ENCODE measurements at places on chromosomes 11 and 22. TPM values are rescaled to one million over a fixed set of nuclear protein-coding genes. Genes with fewer than 3 reads are reported as not detected.

GRCh38 chr11:25758145-25758661 lies 573.7 kb upstream of the ANO3 start:
- no peak for ATAC-seq

DNA sequence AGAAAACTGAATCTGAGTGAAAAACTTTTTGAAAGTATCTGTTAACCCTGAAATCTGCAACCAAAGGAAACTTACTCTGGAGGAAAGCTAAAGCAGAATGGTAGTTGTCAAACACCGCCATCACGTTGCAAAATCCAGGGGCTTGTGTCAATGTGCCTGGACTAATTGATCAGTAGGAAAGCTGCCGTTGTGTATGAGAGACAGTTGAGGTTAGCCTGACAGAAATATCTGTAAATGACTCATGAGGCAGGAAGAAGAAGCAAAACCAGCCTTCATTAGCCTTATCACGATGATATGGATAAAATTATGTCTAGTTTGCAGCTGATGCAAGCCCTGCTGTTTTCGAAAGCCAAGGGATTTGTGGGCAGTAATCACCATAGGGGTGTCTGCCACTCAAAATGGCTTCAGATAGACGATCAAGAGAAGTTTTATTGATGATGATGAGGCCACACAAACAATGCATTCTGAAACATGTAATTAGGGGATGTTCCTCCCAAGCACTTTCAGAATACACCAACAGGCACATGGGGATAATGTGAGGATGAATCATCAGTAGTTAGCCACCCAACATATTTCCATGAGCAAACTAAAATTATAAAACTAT lies 8.9 kb downstream of the SCGB1A1 start:
- ATAC-seq = peak; percentile 80

- ATAC-seq = no peak
These were observed 432.2 kb upstream of the NARS2 start for GRCh38 chr11:79006854-79007253.

GRCh38 chr22:19723232-19723982 lies at the start of gene GP1BB:
Gene GP1BB, plus strand, starts transcription at chr22:19723539. Its CDS starts 31 bp downstream, at chr22:19723570.
- peak; percentile 46 for ATAC-seq

Gene MS4A3
- not detected for total RNA-seq

DNA sequence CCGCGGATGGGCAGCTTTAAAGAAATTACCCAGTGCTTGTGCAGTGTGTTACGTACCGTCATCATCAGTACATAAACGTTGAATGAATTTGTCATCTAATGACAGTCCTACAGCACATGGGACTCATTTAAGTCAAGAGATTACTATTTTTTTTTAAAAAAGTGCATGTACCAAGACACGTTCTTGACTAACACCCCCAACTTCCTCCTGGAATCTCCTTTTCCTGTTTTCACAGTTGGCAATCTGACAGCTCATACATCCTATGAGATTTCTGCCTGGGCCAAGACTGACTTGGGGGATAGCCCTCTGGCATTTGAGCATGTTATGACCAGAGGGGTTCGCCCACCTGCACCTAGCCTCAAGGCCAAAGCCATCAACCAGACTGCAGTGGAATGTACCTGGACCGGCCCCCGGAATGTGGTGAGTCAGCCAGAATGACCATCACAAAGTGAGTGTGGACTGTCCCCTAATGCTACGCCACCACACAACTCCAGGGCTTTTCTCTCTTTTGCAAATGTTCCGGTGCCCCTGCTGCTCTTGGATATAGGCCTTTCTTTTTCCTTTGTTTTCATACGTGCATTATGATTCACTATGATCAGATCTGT lies 162.0 kb upstream of the SORL1-AS1 start:
- no peak for ATAC-seq

- no peak for ATAC-seq
These were observed 1487.3 kb downstream of the TBC1D22A start for GRCh38 chr22:48249713-48250268.

DNA sequence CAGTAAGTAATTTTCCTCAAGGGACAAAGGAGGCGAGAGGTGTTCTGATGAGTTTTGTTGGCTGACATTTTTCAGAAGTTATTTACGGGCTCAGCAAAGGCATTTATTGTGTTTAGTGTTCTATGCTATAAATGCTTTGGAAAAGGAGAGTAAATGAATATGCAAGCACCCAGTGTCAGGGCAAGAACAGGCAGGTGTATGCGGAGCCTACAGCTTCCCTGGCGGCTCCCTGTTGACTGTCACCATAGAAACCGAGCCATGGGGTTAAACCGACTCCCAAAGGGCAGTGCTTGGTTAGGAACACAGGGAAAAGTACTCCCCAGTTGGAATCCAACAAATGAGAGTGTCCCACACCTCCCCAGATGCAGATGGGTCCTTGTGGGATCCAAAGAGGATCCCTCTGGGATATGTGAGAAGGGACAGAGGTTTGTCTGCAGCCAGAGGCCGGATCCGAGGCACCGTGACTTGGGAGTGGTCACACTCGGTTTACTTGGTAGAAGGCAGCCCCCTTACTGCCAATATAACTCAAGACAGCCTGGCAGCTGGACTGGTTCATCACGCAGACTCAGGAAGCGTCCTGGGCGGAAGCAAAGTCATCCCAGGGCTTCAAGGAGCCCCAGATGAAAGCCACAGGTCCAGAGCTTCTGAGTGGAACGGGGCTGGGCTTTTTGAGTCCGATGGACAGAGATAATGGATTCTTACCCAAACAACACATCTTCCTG lies 329.7 kb downstream of the CTTN start:
- ATAC-seq = no peak

DNA sequence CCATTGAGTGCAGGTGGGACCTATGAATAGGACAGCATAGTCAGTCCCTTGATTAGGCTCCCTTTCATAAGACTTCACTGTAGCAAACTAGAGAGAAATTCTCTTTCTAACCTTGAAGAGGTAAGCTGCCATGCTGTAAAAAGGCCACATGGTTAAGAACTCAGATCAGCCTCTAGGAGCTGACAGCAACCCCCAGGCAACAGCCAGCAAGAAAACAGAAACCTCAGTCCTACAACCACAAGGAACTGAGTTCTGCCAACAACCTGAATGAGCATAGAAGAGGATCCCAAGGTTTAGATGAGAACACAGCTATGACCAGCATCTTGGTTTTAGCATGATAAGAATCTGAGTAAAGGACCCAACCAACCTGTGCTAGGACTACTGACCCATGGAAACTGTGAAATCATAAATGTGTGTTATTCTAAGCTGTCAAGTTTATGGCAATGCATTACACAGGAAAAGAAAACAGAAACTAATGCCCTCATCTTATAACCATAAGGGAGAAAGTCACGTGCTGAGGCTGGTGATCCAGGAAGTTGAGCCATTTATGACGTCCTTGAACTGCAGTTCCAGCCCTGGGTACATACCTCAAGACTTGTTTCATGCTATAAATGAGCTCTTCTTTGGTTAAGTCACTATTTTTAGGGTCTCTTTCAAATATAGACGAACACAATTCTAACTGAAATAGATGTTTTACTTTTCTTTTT lies 43.3 kb downstream of the RAB38 start:
- ATAC-seq = peak; percentile 24

Gene ANO9
- 119 TPM for total RNA-seq

Gene NXPE4
- total RNA-seq = not detected

Gene SYCE3
- total RNA-seq = 0.65 TPM

Gene OMP
- not detected for total RNA-seq

DNA sequence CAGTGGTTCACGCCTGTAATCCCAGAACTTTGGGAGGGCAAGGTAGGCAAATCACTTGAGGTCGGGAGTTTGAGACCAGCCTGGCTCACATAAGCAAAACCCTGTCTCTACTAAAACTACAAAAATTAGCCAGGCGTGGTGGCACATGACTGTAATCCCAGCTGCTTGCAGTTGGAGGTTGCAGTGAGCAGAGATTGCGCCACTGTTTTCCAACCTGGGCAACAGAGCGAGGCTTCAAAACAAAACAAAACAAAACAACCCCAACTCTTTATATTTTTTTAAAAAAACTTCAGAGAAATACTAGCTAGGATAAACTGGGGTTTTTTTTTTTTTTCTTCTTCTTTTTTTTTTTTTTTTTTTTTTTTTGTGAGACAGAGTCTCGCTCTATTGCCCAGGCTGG lies 31.8 kb upstream of the RAPSN start:
- ATAC-seq = no peak

DNA sequence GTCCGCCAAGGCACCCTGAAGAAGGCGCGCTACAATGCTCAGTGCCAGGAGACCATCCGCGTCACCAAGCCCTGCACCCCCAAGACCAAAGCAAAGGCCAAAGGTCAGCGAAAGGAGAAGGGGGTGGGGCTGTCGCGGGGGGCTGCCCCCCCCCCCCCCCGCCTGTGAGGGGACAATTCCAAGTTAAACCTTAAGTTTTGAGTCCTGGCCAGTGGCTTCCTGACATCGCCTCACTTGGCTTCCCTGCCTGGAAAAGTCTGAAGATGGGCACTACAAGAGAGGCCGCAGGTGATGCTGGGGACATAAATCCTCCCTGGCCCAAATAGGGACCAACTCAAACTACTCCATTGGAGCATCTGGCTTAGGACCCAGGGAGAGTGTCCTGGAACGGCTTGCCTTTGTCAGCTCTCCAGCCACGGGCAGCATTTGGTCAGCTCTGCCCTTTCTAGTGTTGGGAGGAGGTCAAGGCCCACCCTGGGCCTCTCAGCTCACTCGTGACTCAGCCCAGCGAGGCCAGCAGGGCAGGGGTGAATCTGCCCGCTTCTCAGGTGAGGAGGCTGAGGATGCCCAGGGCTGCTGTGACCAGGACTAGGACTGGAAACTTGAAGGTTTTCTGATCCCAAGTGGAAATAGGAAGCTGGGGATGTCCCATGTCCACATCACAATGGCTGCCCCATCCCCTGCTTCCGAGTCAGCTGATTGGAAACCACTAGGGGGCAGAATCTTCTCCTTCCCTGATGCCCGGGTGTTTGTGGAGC lies 1.4 kb downstream of the MDK start:
- no peak for ATAC-seq

- no peak for ATAC-seq
These were observed 587.5 kb upstream of the B3GAT1 start for GRCh38 chr11:134999590-134999989.

DNA sequence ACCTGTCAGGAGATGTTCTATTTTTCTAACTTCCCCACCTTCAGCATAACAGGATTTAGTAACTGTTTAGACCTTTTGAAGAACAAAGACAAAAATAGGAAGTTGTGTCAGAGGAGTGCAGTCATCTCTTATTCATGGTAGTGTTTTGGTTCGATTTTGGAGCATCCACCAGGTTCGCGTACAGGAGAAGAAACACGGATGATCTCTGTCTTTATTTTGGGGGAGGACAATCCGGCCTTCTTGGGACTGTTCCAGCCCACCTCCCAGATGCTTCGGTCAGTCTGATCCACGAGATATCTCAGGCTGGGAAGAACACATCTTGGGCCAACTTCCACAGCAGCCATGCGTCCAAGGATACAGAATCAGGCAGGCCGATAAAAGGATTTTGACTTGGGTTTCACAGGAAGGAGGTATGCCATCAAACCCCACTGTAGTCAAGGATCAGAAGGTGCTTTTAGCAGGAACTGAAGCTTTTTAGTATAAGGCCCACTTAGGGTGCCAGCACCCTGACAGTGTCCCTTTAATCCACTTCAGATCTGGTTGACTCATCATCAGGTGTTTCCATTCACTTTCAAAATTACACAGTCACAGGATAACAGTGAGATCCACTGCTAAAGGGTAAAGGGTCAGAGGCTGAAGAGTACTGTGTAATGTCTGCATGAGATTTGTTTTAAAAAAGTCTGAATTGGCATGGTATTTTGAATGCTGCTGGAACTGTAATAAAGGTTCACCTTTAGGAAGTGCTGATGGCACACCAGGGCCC lies 16.5 kb downstream of the PATZ1 start:
- peak; percentile 95 for ATAC-seq

Gene RAC2
- total RNA-seq = 674 TPM

Gene OR4D9
- total RNA-seq = not detected

DNA sequence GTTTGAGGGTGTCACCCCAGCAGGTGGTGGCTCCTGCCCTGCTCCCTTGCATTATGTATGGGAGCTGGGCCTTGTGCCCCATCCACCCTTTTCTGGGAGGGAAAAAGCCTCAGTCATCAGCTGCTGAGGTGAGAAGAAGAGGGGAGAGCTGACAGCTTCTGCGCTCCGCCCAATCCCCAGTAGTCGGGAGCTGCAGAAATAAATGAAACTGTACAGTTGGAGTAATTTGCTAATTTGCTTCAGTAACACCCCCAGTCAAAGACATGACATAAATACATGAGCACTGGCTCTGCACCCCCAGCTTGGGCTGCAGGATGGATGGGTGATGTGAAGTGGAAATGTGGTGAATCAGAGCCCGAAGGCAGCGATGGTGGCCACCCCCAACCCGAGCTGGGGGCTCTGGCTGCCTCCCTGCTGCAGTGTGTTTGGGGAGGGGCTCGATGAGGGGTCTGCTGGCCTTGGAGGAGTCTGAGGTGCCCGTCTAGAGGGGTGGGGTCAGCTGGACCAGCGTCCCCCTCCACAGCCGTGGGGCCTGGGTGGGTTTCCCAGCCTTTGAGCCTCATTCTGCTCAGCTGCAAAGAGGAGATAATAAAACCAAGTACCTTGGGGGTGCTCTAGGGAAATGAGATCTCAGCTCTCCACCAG lies 59.2 kb downstream of the MPPED1 start:
- ATAC-seq = no peak

DNA sequence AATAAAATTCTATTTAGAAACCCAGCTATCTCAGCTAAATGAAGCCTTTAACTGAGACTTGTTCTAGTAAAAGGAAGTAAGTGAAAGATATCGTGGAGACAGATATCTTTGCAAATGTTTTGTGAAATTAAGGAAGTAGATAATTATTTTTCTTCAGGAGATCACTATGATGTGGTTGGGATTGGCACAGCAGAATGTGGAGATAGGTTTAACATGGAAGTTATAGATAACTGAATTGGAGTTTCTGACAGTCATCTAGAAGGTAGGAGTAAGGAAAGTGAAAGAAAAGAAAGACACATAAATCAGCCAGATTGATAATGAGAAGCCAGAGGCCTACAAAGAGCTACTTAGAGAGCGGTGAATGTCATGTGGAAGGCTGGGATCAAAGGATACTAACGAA lies 4.7 kb upstream of the CASP5 start:
- ATAC-seq = no peak

Gene KCNA4
- total RNA-seq = not detected

- no peak for ATAC-seq
These were observed 153.5 kb downstream of the ADAMTS15 start for GRCh38 chr11:130601764-130602460.

- ATAC-seq = no peak
These were observed 1009.6 kb upstream of the CCDC90B start for GRCh38 chr11:84295815-84296214.

GRCh38 chr11:47488674-47489394 lies 39.9 kb upstream of the RAPSN start:
- no peak for ATAC-seq

DNA sequence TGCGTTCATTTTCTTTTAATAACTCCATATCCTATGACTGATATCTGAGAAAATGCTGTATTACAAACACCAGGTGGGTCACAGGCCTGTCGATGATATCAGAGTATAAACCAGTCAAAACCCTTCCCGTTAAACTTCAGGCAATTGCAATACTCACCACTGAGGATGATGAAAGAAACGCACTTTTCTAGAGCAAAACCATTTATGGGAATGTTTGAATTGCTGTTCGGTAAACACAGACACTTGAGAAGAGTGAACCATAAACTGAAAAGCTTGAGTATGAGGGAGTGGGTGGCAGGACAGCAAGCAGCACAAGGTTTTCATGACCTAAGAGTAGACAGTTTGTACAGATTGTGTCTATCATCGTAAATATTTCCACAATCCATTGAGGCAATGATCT lies 139.8 kb upstream of the CEP126 start:
- no peak for ATAC-seq

GRCh38 chr22:27792452-27793161 lies 8.9 kb downstream of the MN1 start:
- ATAC-seq = no peak

Gene RTN4RL2
- total RNA-seq = 0.22 TPM

GRCh38 chr11:119421941-119422808 lies 797 bp downstream of the THY1 start:
- ATAC-seq = peak; percentile 41

Gene TMEM126B
- total RNA-seq = 48.9 TPM

Gene NOX4
- not detected for total RNA-seq

Measured in activated T-helper 17 cell treated with anti-CD3 and anti-CD28 coated beads, Interleukin-2, amount 50 U/mL, for 72 hours (primary cell).